ENCODE measurements at places on chromosomes 12 and 14.

DNA sequence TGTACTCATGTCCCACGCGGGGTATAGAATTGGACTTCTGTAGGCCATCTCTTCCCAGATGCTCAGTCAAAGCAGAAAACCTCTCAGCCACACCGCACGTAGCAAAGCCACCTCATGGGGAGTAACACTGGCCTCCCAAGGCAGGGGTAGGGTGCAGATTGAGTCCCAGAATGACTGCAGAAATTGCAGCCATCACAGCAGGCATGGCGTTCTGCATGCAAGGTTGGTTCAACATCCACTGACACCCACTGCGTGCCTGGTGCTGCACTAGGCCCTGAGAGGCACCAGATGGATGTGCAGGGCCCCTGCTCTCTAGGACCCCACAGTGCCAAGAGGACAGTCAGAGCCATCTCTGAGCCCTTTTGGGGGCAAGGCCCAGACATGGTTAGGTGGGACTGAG lies 39.9 kb downstream of the RAB35 start:
- DNase-seq, result no peak

- DNase-seq, result peak; percentile 83
Observed at GRCh38 chr14:22819151-22819988, 4.1 kb upstream of the SLC7A7 start.

DNA sequence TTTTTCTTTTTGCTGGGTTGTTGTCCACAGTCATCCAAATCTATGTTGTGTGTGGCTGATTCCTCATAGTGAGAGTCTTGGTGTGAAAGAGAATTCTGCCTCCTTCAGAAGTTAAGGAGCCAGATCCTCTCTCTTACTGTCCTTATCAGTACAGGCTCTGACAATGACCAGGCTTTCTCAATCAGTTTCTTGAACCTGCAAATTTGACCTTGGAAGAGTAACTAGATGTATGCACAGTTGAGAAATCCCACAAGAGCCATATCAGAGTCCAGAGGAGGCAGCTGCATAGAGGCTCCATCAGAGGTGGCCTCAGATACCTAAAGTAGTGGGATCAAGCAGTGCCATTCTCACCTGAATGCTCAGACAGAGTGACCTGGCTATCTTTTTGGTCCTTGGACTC lies 5.5 kb upstream of the GALC start:
- no peak for DNase-seq

DNA sequence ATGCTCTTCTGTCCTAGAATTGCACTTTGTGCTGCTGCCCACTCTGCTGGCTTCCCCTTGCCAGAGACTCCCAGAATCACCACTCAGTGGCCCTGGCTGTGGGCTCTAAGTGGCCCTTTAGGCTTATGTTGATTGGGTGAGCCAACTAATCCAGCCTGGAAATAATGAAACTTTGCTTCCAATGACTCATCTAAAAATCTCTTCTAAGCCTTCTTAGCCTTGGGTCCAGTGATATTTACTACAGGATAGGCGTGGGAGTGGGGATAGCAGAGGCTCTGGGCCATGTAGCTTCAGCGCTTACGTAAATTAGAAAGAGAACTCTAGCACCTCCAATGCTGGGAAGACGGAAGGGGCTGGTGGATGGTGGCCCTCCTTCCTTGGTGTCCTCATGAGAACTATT lies 137.9 kb downstream of the TTC8 start:
- no peak for DNase-seq

DNA sequence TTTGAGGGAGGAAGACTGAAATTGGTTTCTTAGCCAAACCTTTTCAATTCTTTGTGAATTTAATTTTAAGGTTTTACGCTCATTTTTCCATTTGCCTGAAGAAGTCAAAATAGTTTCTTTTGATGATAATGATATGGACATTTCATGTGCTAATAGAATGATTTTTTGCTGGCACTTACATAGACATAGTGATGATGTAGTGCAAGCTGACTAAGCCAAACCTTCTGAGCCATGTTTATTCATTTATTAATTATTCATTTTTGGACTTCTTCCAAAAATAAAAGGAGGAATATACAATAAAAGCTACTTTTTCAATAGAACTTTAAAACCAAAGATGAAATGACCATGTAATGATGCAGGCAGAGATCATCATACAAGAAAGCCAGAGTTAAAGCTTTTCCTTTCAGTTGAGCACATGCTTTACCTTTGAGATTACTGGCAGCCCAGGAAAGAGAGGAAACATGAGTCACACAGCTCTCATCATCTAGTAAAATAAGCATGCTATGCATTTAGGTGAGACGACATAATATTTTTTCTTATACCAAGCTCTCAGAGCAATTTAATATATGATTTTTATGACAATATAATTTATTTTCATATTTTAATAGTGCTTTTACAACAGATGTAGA lies 24.8 kb downstream of the KCNA1 start:
- no peak for DNase-seq

DNA sequence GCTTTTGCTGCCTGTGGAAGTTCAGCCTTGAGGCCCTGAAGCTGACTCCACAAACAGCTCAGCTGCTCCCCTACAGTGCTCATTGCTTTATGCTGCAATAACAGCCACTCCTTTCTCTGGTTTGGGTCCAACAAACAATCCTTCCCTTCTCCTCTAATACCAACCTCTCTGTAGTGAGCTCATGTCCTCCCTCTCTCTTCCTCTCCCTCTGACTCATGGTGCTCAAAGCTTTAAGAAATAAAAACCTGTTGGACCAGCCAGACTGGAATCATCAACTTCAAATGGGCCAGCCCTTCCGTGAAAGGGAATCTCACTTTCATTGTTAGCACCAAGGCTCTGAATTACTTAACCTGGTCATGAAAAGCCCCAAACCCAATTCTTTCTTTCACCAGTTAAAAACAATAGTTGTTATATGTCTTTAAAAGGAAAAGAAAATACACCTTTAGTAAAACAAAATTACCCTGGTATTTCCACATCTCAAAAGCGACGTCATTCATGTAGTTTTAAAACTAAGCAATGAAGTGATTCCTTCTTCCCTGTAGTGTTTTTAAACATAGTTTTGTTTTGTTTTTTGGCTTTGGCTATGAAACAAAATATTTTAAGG lies 126.4 kb downstream of the DUSP6 start:
- peak; percentile 97 for DNase-seq

GRCh38 chr14:39939023-39939422 lies 506.8 kb upstream of the FBXO33 start:
- peak; percentile 7 for DNase-seq

- no peak for DNase-seq
Observed at GRCh38 chr14:65783576-65783975, 371.0 kb downstream of the FUT8 start.

DNA sequence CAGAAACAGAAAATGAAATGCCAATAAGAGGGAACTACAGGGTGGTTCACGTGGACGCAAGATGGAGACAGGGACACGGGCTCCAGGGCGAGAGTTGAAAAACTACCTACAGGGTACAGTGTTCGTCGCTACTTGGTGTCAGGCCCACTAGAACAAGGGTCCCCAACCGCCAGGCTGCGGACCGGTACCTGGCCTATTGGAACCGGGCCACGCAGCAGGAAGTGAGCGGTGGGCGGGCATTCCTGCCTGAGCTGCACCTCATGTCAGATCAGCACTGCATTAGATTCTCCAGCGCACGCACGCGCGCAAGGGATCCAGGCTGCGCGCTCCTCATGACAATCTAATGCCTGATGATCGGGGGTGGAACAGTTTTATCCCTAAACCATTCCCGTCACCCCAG lies 14.8 kb downstream of the INF2 start:
- DNase-seq, result no peak

GRCh38 chr14:81091660-81092059 lies 129.1 kb downstream of the GTF2A1 start:
- DNase-seq, result no peak

DNA sequence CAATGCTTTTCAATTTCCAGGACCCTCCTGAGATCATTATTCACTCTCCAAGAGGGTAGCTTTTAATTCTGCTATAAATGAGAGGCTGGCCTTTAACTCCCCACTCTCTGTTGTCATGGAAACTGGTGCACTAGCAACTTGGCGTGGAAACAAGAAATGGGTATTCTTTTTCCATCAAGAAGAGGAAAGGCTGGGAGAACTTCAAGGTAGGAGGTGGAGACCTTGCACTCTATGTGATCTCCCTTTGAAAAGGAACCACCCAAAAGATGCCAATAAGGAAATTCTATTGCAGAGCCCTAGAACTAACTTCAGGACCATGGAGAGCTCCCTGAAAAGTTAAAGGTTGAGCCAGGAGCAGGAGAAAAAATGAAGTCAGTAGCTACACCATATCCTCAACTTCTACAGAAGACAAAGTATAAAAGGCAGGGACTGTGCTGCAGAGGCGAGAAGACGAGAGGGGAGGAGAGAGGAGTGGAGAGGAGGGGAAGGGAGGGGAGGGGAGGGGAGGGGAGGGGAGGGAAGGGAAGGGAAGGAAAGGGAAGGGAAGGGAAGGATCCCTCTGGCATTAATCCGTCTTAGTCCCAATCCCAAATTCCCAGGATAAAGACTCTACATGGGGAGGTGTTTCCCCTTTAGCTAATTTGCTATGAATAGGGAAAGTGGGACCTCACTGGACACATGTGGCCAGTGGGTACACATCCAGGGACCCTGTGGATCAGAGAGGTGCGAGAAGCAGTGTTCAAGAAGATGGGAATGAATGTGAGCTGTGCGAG lies 46.7 kb upstream of the FICD start:
- peak; percentile 8 for DNase-seq

- DNase-seq, result peak; percentile 81
Observed at GRCh38 chr14:67943947-67944346, 124.4 kb downstream of the RAD51B start.

DNA sequence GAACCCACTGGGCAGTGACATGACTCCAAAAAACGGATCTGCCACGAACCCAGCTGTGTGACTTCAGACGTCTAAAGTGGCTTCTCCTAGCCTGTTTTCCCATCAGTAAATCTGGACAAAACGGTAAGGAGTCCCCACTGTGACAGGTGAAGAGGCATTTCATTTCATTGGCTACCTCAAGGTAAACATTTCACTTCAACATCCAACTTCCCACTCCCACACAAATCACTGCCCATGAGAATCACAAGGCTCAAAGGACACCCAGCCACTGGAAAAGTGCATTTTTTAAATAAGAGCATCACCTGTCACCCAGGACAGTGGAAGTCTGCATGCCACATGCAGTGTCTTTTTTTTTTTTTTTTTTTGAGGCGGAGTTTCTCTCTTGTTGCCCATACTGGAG lies 27.9 kb downstream of the HSP90AA1 start:
- DNase-seq, result no peak

DNA sequence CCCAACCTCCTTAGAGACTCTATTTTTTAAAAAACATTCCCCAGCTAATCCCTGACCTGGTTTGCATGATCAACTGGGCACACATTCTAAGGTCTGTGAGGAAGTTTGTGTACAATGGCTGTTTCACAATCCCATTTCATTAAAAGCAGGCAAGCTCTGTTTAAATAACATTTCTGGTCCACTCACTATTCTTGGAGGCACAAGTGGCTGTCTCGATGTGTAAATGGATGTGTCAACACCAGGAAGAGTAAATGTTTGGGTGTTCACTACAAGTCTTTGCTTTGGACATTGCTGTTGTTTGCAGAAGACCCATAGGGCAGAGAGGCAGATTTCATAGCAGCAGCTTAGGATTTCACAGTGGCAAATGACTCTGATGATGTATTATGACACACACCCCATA lies 98.3 kb downstream of the PDZRN4 start:
- DNase-seq, result no peak

DNA sequence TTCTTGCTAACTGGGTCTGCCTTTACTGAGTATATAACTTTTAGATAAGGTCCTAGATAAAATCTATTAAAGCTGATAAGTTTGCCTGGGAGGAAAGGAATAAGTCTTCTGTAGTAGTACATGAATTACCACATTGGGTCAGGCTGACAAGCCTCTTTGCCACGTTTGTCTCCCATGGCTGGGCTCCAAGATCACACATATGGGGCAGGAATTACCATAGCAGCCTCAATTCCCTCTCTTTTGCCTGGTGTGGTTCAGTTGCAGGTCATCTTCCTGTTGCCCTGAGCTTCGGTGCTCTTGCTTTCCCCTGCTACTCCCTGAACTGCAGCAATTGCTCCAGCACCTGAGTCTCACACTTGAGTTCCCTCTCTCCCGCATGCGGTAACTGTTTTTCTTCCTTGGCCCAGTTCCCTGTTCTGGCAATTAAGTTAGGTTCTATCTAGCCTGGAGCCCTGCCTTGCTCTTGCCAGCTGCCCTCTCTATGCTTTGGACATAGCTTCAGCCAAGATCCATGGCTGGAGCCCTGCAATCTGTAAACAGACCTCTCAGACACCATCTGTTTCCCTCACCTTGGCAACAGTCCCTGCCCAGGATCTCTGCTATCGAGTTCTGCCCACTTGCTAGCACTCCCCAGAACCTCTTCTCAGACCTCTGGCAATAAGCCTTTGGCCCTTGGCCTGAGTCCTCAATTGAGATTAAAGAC lies 5.8 kb upstream of the GLT8D2 start:
- DNase-seq, result no peak

DNA sequence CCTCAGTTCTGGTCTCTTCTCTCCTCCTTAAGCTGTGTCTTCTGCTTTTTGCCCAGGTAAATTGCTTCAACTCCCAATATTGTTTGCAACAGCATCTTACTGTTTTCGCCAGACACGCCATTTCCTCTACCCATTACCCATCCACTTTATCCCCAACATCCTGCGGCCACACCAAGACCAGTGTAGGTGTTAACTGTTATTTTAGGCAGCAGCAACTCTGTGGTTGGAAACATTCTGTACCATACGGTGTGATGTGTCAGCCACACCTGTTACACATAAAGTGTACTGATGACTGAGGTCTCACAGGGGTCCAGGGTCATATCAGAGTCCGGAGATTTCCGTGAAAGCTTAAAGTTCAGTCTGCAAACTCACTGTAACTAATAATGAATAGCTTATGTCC lies 21.8 kb upstream of the KLRD1 start:
- no peak for DNase-seq

- DNase-seq, result no peak
Observed at GRCh38 chr14:39680777-39681176, 248.5 kb upstream of the FBXO33 start.

DNA sequence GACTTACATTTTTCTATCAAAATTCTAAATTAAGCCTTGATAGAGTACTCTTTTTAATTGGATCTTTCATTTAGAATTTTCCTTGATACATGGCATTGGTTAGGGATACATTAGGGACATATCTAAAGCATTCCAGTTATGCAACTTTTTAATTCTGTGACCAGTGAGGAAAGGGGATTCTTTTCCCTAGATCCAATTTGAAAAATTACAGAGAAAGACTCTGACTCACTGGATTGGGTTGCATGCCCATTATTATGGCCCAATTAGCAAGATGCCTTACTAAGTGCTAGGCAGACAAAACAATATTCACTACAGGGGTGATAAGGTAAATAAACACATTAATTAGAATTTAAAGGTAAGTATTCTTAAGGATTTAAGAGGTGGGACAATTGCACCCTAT lies 5.2 kb upstream of the RAD52 start:
- DNase-seq, result no peak

- DNase-seq, result no peak
Observed at GRCh38 chr12:118064608-118065007, 3.6 kb upstream of the WSB2 start.

- no peak for DNase-seq
Observed at GRCh38 chr12:13156277-13156676, 40.2 kb upstream of the EMP1 start.

GRCh38 chr12:117144599-117144998 lies 45.4 kb upstream of the TESC start:
- DNase-seq, result no peak

All from stromal cell of bone marrow (primary cell).